ENCODE measurements at places on chromosomes 1 and 21.

- DNase-seq = no peak
Observed at GRCh38 chr1:237888143-237888542, 2.6 kb downstream of the ZP4 start.

DNA sequence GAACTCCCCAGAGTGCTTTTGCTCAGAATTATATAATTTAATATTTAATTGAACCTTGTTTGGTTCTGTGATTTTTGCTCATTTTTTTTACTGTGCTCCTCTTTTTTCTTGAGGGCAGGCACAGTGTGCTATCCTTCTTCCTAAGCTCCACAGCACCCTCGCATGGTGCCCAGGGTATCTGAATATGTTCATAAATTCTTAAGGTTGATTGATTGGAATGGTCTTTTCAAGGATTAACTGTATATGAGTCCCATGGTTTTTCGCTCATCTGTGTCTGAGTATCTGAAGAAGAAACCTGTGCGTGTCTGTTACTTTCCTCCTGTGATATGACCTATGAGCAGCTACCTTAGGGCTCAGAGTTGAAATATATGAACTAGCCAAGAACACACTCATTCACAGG is 393.7 kb downstream of the HLX start:
- DNase-seq = no peak

DNA sequence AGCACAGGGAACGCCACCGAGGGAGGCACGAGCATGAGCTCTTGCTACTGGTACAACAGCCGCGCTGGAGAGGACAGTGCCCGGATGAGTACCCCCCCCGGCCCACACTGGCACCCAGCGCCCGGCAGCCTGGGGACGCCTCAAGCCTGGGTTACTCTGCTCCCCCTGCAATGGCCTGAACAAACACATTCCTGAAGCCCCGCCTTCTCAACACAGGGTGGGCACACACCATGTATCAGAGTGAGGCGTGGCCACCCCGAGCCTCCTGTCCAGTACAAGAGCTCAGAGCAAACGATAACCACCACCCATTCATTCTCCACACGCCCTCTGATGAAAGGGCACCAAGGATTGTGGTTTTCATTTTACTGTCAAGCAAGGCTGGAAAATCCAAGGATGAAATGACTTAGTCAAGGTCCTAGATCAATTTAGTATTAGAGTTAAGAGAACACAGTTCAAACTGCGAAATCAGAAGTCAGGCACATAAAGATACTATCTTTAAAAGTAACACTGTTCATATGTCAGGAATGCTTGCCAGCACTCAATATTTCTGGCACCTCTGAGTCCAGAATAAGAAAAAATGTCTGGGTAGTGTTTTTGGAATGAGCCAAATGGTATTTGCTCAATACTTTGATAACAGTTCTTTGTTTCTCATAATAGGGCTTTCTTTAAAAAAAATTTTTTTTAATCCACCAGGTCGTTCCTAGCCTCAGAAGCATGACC is 22.0 kb downstream of the UBE2G2 start:
- no peak for DNase-seq

- no peak for DNase-seq
Observed at GRCh38 chr1:157193219-157193618, 55.0 kb upstream of the ETV3 start.

DNA sequence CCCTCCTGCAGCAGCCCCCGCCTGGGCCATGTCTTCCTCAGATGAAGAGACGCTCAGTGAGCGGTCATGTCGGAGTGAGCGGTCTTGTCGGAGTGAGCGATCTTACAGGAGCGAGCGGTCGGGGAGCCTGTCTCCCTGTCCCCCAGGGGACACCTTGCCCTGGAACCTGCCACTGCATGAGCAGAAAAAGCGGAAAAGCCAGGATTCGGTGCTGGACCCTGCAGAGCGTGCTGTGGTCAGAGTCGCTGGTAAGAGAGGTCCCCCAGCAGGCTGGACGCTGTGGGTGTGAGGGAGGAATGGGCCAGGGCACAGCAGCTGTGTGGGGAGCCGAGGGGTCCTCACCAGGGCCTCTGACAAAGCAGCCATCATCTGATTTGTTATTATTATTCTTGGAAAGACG is 58.0 kb downstream of the NDUFS5 start:
- DNase-seq = no peak

DNA sequence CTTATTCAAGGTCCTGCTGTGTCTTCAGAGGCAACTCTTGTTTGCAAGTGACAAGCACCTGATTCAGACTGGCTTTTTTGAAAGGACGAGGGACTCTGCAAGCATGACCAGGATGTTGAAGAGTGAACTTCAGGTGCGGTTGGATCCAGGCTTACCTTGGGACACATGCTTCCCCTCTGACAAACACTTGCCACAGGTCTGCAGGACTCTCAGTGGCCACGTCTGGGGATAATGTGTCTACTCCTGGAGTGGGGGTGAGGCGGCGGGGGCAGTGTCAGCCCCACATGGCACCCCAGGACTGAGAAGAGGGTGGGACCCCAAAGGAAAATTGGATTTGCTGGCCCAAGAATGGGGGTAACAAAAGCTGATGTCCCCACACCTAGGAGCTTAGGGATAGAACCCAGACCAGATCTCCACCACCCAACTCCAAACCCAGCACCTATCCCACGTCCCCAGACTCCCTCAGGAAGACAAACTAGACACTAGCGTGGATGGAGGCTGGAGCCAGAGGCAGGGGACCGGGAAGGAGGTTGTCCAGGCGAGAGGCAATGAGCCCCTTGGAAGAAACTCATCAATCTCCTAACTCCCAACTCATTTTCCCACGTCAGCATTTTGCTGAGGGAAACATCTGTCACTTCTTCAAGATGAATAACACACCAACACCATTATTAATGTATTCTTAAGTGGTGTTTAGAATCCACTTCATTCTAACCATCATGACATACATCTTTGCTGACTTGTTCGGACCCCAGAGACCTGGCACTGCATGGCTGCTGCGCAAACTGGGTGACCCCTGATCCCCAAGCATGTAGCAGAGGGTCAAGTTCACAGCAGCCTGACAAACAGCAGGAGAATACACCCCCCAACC is 32.0 kb upstream of the LAPTM5 start:
- no peak for DNase-seq

GRCh38 chr1:73907051-73907450 is 290.9 kb downstream of the LRRIQ3 start:
- DNase-seq = no peak

DNA sequence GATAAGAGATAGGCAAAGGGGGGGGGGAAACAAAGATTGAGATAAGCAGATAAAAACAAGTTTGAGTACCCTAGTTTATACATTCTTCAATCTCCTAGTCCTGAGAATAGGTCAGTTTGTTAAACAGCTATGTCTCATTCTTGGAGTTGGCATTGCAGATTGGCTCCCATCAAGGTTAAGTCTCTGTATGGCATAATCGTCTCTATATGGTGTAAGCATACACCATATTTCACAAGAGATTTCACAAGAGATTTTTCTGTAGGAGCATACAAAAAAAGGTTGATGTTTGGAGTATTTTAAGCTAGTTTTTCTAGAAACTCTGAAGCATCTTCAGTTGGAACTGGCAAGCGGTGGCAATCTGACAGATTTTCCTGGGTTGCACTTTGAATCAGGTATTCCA is 35.8 kb downstream of the NCAM2 start:
- no peak for DNase-seq

- no peak for DNase-seq
Observed at GRCh38 chr1:39490596-39491145, 765 bp upstream of the BMP8A start.

DNA sequence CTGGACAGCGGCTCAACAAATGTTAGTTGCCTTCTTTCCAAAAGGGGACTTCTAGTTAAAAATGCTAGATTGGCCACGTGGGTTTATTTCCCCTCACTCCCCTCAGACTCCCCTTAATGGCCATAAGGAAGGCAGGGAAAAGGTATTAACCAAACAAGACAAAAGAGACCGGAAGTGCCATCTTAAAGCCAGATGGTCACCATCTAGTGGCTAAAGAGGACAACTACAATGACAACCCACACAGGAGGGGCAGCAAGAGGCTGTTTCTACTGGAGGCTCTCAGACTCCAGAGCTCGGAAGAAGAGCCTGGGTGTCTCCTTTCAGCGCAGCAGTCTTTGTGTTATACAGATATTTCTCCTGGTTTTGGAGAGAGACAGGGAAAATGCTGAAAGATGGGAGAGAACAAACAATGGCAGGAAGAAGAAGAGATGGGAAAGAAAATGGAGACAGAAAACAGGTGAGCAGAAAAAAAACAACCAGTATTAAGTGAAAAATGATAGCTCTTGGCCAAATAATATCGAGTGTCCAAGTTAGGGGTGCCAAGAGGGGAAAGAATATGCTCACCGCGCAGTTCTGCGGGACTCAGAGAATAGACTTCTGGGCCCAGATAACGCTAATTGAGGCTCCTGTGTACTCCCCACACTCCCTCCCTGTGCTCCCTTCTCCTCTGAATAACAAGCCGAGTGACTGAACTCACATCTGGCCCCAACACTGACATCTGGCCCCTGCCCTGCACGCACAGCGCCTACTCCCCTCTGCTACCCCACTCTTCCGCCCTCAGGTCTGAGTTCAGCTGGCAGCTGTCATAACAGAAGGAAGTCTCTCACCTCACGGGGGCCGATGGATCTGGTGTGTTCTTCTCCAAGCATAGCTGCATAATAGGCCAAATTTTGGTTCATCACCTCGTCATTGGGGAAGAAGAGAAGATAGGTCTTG is 9.6 kb downstream of the P3H1 start:
- peak; percentile 74 for DNase-seq

- DNase-seq = no peak
Observed at GRCh38 chr1:8663090-8663802, 154.2 kb downstream of the RERE start.

DNA sequence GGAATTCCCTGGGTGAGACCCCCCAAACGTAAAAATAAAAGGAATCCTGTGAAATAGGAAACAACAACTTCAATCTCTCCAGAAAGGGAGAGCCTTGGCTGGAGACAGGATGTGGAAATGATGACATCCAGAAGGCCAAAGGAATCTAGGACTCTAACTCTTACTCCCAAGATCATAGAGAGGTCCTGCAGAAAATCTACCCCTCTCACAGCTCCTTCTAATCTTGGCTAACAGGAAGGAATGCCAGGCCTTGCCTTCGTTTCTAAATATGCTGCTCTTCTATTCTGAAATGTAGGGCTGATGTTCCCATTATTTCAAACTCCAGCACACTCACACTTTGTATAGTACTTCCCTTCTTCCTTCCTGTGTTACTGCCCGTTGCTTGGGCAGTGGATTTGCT is 40.7 kb downstream of the ARHGEF11 start:
- no peak for DNase-seq

DNA sequence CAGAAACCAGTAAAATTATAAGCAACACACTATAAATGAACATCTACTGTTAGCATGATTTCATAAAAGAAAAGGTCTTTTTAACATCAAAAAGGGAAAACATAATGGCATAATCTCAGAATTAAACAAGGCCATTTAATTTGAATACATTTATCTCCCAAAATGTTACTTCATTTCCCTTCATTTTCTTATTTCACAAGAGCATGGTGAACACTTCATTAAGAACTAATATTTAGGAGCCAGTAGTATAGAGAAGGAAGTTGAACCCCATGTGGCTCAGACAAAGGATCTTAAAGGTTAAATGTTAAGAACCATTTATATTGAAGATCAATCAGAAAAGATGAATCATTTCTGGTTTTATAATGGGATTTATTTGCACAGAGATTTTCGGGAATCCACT is 981.7 kb downstream of the TTLL7 start:
- no peak for DNase-seq

DNA sequence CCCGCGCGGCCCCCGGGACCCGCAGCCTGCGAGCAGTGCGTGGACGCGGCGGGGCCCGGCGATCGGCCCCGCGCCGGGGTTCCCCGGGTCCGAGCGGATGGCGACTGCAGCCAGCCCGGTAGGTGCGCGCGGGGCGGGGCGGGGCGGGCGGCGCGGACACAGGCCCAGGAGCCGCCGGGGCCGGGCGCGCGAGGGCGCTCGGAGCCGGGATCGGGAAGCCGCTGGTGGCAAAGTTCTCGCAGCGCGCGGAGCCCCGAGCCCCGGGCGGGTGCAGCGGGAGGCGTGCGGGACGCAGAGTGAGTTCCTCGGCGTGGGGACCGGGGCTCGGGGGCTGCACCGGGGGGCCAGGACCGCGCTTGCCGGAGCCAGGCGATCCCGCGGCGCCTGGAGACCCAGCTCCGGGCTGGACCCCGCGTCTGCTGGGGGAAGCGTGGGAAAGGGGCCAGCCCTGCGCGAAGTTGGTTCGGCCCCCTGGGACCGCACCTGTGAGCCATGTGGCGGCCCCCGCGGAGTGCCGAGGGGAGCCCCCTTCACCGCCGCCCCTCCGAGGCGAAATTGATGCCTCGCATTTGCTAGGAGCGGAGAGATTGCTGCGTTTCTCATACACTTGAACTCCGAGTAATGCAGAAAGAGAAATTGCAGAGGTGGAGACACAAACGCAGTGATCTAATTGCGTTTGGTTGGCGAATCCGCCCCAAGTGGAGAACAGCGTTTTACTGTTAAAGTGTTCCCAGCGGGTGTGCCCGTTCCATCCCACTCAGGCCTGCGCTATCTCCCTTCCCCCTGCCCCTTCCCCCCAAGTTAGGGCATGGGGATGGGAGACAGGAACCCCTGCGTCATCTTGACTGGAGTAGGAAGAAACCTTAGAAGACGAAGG is 228.9 kb upstream of the TMEM51 start:
- DNase-seq = no peak

DNA sequence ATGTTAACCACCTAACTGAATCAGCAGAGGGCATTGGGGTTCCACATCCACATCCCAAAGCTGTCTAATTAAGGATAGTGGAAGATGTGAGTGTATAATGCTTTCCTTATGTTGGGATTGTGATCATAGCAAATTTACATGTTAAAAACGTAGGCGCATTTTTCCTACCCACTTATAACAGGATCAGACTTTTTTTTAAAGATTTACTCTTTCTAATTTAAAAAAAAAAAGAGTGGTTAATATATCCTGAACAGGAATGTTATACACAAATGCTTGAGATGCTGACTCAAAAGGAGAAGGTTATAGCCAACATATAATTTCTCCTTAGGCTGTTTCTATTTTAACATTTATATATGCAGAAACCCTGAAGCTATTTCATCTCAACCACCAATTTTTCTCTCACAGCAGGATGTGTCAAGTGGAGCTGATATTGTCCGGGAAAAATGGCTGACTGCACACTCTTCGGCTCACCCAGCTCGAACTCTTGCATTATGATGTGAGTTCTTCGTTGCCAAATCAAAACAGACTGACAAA is 40.3 kb downstream of the RGS5 start:
- no peak for DNase-seq

GRCh38 chr1:27884006-27884954 is 11.9 kb downstream of the THEMIS2 start:
- no peak for DNase-seq

DNA sequence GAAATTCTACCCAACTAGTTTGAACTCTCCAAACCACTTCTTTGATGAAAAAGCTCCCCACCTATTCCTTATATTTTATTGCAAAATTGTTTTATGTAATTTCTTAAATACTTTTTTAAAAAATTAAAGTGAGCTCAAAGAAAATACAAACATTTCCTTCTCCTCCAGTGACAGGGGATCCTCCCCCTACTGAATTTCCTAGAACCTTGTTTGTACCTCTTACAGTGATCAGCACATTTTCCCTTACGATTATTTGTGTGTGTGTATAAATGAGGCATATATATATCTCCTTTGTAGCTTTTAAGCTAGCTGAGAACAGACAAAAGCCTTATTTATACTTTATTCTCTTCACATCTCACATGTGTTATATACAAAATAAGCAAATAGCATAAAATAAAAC is 44.4 kb downstream of the VAV3 start:
- DNase-seq = no peak
